Lower leg skin (tissue), 4 donors: ENCODE measurements at places on chromosomes 2 and 18.
A peak's percentile ranks its signal among the peaks of the same experiment; 100 is the strongest.

DNA sequence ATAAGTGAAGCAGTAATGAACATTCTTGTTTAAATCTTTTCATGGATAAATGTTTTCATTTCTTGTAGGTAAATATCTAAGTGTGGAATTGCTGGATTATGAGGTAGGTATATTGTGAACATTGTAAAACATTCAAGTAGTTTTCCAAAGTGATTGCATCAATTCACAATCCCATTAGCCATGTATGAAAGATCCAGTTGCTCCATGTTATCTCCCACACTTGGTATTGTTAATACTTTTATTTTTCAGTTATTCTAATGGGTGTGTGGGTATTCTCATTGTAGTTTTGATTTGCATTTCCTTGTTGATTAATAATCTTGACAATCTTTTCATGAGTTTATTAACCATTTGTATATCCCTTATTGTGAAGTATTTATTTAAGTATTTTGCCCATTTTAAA is 50.3 kb downstream of the MAIP1 start:
- DNase-seq: no peak

DNA sequence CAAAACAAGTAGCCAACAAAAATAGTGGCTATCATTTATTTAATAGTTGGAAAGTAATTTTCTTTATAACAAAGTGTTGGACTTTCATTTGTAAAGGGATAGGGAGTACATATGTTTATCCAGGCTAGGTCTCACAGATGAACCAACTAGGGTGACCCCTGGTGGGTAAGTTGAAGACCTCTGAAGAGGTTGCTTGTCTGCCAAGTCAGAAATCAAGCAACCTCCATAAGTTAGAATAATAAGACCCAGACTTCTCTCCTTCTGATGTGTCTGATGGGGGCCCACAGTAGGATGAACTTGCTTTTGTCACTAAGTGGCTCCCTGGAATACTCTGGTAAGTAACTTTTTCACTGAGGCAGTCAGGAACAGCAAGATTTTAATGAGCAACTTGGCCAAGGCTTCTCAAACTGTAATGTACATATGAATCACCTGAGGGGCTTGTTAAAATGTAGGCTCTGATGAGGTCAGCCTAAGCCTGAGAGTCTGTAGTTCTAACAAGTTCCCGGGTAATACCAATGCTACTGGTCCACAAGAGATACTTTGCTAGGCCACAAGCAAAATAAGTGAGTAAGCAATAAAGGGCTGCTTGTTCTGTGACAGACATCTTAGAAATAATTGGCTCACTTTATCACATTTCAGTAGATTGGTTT is 319.6 kb downstream of the PIK3C3 start:
- no peak for DNase-seq

DNA sequence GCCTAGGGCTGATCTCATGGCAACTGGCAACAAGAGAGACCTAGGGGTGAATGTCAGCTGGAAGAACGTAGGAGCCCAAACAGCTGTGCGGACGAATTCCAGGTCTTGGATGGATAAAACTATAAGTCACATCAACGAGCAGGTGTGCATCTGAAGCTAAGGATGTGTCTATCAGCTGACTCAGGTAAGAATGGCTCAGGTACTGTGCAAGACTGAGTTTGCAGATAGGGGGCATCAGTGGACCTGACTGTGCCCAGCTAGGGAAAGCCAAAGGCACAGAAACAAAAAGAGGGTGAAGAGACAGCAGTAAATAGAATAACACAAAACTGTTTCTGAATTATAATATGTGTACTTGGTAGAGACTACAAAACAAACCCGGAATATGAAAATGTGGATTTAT is 357.3 kb downstream of the ZEB2 start:
- DNase-seq: no peak

DNA sequence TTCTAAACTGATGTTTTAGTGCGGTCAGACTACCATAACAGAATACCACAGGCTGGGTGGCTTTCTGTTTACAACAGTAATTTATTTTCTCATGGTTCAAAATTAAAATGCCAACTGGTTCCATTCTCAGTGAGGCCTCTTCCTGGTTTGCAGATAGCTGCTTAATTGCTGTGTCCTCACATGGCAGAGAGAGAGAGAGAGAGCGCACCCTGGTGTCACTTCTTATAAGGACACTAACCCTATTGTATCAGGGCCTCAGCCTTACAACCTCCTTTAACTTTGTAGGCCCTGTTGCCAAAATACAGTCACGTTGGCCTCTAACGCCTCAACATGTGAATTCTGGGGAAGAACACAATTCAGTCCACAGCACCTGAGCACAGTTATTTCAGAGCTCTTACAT is 37.5 kb upstream of the ZNF385B start:
- DNase-seq: no peak

- no peak for DNase-seq
These were observed 116.5 kb upstream of the DLX2 start for GRCh38 chr2:172219201-172219600.

GRCh38 chr2:235106874-235107639 is 155.2 kb downstream of the SH3BP4 start:
- DNase-seq: no peak

DNA sequence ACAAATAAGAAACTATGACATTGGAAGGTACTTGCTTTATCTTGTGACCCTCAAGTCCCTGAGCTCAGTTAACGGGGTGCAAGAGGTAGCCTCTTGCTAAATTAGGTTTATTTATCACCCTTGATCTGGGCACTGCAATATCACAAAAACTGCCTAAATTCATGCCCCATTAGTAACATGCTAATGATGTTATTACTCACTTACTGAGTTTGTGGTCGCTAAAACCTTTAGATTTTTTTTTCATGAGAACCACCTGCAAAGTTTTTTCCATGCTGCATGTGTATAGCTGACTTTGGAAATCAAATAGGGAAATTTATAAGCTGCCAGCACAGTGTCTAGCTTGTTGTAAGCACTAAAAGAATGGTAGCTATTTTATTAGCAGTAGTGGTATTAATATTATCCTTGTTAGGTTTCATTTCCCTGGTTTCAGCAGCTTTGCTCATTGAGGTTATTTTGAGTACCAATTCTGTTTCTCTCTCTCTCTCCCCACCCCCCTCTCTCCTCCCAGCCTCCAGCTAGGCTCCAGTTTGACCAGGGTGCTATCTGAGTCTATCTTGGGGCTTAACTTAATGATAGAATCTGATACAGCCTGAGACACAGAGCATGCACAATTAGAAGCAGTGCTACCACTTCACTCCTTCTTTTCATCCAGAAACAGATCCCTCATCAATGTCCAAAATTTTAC is 88.7 kb upstream of the ATP8B1 start:
- no peak for DNase-seq

DNA sequence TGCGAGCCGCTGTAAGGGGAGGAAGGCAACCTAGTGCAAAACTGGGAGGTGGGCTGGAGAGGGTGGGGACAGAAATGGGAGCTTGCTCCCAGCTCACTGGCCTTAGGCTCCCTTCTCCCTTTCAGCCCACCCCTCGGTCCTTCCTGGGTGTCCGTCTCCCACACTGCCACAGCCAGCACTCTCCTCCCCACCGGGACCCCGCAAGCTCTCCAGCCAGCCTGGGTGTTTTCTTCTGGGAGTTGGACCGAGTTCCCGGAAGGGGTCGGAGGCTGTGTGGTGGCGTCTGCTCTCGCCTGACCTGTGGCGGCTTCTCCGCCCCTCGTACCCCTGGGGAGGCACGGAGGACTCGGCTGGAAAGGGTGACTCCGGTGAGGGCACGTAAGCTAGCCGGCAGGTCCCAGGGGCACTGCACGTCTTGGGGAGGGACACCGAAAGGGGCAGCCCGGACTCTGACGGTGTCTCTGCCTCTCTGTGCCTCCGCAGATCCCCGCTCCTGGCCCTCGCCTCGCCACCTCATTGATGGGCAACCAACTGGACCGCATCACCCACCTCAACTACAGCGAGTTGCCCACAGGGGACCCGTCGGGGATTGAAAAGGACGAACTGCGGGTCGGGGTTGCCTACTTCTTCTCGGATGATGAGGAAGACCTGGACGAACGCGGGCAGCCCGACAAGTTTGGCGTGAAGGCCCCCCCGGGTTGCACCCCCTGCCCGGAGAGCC is 1.1 kb downstream of the LRATD1 start:
- peak; percentile 85 for DNase-seq

DNA sequence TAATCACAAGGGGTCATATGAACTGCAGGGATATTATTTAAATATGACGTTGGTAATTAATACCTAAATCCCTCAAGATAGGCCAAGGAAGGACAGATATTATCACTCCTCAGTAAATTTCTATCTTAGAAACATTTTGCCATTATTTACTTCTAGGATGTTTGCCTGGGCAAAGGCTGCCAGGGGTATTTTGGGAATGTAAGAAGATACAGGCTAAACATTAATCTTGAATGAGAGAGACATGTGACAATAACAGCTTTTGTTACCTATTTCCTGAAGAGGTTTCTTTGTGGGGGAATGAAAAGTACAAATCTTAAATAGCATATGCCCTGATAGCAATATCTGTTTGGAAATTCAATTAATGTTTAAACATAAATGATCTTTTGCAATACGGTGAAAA is 756 bp upstream of the CCDC195 start:
- no peak for DNase-seq

- DNase-seq: no peak
These were observed 34.8 kb downstream of the ASB1 start for GRCh38 chr2:238461491-238461890.

GRCh38 chr18:56240405-56240804 is 398.0 kb downstream of the TXNL1 start:
- DNase-seq: no peak

GRCh38 chr2:230400454-230400853 is 15.5 kb upstream of the SP100 start:
- DNase-seq: no peak
